ENCODE measurements at places on chromosomes 3 and 15.

GRCh38 chr3:105906345-105906744 lies 37.5 kb upstream of the CBLB start:
- no peak for DNase-seq

DNA sequence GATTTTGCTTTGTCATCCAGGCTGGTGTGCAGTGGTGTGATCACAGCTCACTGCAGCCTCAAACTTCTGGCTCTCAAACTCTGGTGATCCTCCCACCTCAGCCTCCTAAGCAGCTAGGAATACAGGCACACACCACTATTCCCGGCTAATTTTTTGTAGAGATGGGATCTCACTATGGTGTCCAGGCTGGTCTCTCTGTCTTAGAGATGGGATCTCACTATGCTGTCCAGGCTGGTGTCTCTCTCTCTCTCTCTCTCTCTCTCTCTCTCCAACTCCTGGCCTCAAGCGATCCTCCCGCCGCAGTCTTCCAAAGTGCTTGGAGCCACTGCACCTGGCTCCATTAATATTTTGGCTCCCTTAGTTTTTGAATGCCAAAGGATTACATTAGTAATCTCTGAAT lies 17.7 kb downstream of the USF3 start:
- no peak for DNase-seq

DNA sequence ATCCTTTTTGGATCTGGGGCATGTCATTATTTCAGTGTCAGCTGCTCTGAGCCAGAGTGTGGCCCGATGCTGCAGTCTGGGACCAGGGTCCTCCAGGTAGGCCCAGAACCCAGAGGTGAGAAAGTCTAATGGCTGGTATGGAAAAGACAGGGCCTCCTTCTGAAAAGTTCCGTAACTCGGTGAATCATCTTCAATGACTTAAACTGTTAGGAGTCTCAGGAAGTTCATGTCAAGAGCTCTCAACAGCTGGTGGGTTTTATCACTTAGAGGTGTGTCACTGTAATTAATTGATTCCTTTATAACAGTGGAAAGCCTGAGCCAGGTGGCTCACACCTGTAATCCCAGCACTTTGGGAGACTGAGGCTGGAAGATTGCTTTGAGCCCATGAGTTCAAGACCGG lies 28.5 kb upstream of the PDE8A start:
- peak; percentile 56 for DNase-seq

- no peak for DNase-seq
Measured at GRCh38 chr3:87727783-87728182, 331.0 kb downstream of the CGGBP1 start.

- no peak for DNase-seq
Measured at GRCh38 chr3:29619676-29620075, 338.8 kb downstream of the RBMS3 start.

DNA sequence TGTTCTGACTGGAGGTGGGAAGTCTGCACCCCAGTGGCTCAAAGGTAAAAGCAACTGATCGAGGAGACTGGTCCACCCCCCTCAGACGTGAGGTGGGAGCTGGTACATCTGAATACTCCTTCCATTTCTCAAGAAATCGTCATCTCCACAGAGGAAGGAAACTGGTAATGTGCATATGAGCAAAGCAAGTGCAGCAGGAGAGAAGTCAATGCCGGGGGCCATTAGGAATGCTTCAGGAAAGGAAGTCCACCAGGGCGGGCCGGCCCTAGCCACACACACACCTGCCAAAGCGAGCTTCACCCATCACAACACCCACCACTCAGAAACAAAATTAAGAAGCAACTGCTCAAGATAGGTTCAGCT lies 8.5 kb downstream of the TBC1D2B start:
- DNase-seq = no peak

DNA sequence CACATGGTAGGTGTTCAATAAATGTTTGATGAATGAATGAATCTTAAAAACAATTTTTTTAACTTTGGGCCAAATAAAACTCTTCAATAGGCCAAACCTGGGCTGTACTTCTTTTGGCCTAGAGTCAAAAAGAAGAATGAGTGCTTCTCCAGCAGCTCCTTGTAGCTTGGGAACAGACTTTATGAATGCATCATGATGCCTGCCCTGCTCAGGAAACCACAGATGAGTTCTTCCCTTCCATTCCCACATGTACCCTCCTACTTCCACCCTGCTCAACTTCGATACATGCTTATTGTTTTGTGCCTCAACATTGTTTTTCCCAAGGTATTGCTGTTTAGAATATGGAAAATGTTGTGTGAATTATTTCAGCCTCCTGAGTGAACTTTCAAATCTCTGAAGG lies 87.0 kb downstream of the FILIP1L start:
- DNase-seq = peak; percentile 53

GRCh38 chr15:47398594-47398993 lies 318.7 kb upstream of the SEMA6D start:
- DNase-seq = no peak

GRCh38 chr3:124569761-124570160 lies 160.5 kb upstream of the UMPS start:
- no peak for DNase-seq

GRCh38 chr15:40287505-40287904 lies 4.6 kb upstream of the ANKRD63 start:
- no peak for DNase-seq

GRCh38 chr3:136749091-136749490 lies 3.1 kb downstream of the STAG1 start:
- no peak for DNase-seq

DNA sequence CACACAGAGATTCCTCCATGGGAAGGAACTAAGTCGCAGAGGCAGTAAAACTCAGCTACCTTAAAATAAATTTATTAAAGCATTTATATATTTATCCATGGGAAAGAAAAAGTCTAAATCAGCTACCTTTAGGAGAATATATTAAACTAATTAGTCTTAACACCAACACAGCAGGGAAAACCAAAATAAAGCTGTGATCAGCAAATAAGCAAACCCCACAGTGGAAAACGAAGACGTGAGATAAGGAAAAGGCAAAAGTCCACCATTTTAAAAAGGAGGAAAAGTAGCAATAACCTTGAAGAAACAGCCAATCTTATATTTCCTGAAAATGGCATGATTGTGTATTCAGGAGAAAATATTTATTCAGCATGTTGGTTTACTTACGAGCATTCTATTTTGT lies 473.0 kb upstream of the ROBO2 start:
- DNase-seq = no peak

DNA sequence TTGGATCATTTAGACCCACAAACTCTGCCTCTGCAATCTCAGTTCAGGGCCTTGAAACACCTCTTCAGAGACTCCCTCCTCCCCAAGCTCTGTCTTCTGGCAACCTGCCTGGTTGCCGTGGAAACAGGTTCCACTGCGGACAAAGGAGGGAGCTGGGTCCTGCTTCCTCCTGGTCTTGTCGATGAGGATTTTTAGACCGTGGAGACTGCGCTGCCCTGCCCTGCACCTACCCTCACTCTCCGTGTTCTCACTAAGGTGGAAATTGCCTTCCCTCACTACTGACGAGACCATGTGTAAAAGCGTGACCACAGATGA lies at the start of gene RTP1:
Gene RTP1, plus strand, starts transcription at position 152 of the 315 bp plus-strand sequence. Its CDS starts 30 bp downstream, at position 182.
- no peak for DNase-seq

GRCh38 chr3:42081838-42082473 lies 9.2 kb upstream of the TRAK1 start:
- no peak for DNase-seq

- DNase-seq = peak; percentile 89
Measured at GRCh38 chr3:45105855-45106671, 40.1 kb downstream of the CDCP1 start.

GRCh38 chr15:101528108-101528916 lies 38.8 kb upstream of the PCSK6 start:
- peak; percentile 3 for DNase-seq

DNA sequence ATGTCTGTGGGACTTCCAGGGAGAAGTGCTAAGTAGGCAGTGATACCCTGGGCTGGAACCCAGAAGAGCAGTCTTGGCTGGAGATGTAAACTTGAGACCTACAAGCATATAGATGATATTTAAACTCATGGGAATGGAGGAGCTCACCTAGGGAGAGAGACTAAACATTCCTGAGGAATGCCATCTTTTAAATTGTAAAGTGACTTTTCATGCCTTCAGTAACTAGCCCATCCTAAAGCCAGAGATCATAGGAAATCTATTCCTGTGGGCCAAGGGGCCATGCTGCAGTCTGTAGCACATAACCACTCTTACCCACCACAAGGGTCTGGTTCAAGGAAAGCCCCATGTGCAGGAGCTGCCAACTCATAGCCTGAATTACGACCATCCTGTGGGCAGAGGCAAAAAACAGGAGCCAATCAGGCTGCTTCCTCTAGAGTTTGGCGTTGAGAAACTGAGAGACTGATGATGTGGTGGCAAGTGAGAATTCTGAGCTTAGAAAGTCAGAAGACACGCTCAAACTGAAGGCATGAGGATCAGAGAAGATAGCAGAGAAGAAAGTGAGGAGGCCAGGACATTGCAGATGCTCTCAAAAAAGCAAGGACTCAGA lies 37.5 kb downstream of the CTDSPL start:
- DNase-seq = no peak

GRCh38 chr3:130916507-130917167 lies 22.8 kb downstream of the ATP2C1 start:
- DNase-seq = no peak

GRCh38 chr15:33226559-33227181 lies 32.2 kb upstream of the FMN1 start:
- peak; percentile 61 for DNase-seq

DNA sequence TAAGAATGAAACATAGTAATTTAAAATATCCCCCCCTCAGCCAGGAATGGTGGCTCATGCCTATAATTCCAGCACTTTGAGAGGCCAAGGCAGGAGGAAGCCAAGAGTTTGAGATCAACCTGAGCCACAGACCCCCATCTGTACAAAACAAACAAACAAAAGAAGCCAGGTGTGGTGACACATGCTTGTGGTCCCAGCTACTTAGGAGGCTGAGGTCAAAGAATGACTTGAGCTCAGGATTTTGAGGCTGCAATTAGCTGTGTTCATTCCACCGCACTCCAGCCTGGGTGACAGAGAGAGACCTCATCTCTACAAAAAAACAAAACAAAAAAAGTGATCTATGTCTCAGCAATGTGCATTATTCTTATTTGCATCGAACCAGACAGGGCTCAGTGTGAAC lies 800.8 kb downstream of the MCTP2 start:
- peak; percentile 22 for DNase-seq

- DNase-seq = peak; percentile 24
Measured at GRCh38 chr15:83582381-83582780, 71.5 kb upstream of the ADAMTSL3 start.

- DNase-seq = no peak
Measured at GRCh38 chr3:4827767-4828166, 151.5 kb upstream of the BHLHE40 start.

DNA sequence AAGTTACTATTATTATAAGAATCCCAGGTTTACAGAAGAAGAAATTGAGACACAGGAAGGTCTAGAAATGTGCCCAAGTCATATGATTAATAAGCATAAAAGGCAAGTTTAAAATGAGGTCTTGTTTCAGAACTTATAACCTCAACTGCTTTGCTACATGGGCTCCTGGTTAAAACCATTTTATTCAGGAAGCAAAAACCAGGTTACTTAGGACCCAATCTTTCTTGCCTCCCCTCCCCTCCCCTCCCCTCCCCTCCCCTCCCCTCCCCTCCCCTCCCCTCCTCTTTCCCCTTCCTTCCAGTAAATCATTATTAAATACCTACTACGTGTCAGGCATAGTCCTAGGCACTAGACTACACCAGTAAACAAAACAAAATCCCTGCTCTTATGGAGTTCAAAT lies 93.9 kb downstream of the NAALADL2 start:
- no peak for DNase-seq

GRCh38 chr15:38182900-38183299 lies 69.7 kb upstream of the SPRED1 start:
- DNase-seq = no peak

- DNase-seq = peak; percentile 69
Measured at GRCh38 chr3:100590114-100590839, 19.1 kb upstream of the ADGRG7 start.

Measured in iris pigment epithelial cell (primary cell).